Brain pericyte (primary cell): ENCODE measurements at places on chromosomes 3 and 15.

DNA sequence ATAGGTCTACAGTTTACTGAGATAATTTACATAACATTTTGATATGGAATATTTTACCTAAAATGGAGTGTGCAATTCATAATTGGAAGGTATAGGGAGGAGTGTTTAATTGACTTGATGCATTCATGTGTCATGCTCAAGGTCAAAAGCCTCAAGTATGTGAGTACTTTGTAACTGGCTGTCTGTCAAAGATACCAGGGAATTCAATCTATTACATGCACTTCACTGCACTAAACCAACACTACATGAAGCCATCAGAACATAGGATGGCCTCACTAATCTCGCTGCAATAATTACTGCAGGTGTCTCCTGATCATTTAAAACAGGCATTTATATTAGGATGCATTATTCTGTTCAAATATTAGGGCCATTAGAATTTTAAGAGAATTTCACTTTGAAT, 367.2 kb downstream of the CNTN4 start:
- no peak for DNase-seq

GRCh38 chr3:184399410-184399809, 19.6 kb downstream of the CHRD start:
- DNase-seq: no peak

DNA sequence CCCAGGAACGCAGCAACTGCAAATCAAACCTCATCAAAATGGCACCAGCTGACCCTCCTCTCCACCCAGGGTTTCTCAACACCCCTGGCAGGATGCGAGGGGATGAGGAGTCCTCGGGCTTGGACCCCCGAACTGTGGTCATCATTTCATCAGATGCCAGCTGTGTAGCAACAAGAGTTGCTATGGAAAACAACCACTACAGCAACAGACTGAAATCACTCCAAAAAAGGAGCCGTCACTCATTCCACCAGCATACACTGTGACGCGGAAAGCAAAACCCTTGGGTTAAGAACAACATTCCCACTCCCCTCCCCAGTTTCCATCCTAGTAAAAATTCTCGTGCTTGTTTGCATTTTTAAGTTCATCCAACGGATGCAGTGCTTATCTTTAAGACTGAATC, 40.1 kb downstream of the VGLL4 start:
- peak; percentile 56 for DNase-seq

DNA sequence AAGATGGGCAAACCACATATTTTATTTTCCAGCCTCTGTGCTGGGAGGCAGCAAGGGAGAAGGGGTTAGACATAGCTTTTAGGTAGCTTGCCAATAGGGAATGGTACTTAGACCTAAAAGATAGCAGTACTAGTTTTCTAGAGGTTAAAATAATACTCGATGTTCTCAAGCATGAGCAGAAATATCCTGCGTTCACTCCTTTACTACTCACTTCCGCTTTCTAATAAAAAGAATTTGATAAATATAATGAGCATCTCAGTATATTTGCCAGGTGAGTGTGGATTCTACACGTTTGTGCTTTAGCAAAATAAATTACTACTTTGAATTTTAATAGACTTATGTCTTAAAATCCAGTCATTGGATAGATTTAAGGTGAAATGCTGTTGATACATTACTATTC, 39.4 kb upstream of the CD47 start:
- no peak for DNase-seq

- no peak for DNase-seq
Measured at GRCh38 chr3:73618461-73618860, 6.3 kb downstream of the PDZRN3 start.

DNA sequence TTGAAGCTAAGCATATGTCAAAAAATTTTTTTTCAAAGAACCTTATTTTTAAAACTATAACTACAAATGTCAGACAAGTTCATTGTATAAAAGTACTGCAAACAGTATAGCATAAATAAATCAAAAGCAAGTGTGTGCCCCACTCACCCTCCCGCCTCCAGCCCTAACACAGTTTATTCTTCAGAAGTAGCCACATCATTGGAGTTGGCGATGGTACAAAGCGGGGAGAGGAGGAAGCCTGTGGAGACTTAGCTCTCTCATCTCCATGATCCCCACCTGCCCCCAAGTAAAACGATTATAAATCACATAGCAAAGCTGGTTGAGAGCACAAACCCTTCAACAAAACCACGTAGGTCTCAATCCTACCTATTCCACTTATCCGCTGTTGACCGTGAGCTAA, 33.6 kb downstream of the FOXP1 start:
- no peak for DNase-seq

DNA sequence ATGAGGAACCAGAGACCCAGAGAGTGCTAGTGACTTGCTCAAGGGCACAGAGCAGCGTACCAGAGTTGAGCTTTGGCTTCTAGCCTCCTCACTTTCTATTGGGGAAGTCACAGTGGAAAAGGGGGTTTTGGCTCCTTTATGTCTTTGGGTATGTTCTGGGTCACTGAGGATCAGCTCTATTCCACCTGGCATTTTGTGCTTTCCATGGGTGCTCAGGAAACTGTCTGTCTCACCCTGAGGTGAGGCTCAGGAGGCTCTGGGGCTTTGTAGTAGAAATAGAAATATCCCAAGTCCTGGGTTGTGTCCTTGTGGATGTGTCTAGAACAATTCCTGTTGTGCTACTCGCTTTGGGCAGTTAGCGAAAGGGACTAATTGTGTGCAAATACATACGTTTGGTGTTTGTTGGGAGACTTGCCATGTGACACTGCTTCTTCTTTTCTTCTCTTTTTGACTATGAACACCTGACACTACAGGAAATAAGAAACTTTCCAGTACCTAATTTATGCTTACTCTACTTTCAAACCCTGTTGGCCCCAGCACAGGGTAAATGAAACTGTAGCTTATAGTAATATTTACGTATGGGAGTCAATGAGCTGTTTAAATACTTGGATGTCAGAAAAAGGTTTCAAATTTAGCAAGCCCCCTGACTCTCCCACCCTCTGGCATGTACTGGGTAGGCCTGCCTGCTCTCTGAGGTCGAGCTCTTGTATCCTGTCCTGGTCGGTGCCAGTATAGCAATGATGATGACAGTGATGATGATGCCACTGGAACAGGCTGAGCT, 35.6 kb downstream of the SMAD3 start:
- no peak for DNase-seq

GRCh38 chr3:128471110-128471509, 4.4 kb upstream of the DNAJB8 start:
- no peak for DNase-seq

- no peak for DNase-seq
Measured at GRCh38 chr3:127857333-127857732, 35.0 kb upstream of the MGLL start.

DNA sequence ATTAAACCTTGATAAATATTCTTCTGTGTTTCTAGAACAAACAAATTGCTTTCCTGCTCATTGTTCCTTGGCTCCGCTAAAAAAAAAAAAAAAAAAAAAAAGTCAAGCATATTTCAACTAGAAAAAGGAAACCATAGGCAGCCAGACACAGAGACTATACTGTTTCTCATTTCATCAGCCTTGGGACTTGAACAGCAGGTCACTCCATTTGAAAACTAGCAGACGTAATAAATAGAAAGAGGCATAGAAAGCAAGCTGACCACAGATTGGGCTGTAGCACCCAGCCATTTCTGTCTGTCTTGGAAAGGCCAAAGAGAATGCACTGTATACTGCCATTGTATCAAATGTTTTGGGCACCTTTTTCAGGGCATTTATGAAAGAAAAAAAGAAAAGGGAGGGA, 697.1 kb downstream of the NLGN1 start:
- DNase-seq: no peak

DNA sequence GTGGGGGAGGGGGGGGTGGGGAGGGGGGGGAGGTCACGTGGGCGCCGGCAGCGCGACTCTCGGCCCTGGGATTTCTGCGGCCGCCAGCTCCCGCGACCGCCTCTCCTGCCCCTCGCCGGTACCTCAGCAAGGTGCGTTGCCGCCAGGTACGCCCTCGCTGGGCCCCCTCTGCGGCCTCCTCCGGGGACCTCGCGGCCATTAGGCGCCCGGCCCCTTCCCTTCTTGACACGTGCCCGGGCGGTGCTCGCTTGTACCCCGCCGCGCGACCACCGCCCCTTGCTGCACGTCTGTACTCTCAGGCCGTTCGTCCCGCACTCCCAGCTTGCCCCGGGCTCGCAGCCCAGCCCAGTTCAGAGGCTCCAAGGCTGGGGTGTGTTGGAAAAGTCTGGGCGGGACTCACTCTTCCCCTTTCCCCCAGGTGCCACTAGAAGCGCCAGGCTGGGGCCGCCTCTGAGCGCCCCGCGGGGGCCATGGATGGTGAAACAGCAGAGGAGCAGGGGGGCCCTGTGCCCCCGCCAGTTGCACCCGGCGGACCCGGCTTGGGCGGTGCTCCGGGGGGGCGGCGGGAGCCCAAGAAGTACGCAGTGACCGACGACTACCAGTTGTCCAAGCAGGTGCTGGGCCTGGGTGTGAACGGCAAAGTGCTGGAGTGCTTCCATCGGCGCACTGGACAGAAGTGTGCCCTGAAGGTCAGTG, at the start of gene MAPKAPK3:
TSS of gene MAPKAPK3 (plus strand) at position 56 of the 696 bp plus-strand sequence. CDS start at position 471, 415 bp downstream.
- no peak for DNase-seq

GRCh38 chr3:124823206-124823605, 64.0 kb downstream of the ITGB5 start:
- no peak for DNase-seq

GRCh38 chr3:137065381-137065780, 107.6 kb downstream of the IL20RB start:
- DNase-seq: no peak

- no peak for DNase-seq
Measured at GRCh38 chr3:13470894-13471574, 9.1 kb upstream of the HDAC11 start.

DNA sequence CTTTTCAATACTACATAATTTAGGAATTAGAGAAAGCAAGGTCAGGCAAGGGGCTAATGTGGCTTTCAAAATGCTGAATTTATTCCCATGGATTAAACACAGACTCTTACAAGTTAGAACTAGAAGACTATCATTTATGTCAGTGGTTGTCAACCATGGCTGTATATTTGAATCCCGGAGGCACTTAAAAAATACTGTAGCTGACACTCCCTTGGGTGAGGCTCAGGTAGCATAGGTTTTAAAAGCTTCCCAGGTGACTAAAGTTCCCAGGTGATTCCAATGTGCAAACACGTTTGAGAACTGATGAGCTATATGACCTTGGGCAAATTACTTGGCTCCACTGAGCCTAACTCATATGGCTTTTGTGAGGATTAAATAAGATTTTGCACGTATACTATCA, 29.6 kb downstream of the AAGAB start:
- DNase-seq: no peak

DNA sequence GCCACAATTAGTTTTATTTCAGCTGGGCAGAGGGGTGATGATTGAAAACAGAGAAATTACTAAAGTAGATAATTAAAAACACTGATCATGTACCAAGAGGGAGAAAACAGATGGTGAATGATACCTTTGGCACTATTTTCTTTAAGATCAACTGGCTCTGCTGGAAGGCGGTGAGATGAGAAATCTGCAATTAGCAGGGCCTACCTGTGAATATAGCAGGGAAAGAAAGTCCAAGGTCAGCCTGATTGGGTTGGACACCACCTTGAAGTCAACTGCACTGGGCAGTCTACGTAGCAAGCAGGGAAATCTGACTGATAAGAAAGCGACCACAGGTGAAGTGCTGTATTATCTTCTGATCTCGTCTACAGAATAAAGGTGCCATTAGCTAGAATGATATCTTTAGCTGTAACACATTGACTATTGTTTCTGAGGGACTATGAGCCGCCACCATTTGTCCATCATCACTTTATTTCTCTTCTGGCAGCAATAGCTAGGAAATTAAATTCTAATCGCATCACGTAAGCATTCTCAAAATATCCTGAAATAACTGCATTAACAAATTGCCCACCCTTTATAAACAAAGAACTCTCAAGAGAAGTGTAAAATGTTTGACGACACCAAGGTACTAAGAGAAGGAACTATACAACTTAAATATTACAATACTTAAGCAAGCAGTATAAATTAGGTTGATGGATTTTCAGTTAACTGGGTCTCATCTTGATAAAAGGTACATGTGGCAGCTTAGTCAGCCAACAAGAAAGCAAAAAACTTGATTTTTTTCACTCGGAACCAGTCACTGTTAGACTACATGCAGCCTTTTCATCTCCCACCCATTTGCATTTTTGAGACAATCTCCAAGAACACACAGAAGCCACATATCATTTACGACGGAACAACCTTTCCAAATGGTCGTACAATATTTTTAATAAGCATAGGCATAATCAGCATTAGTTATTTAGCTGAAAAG, 1.3 kb downstream of the NEDD4 start:
- DNase-seq: no peak

- DNase-seq: no peak
Measured at GRCh38 chr15:74130849-74131627, 652 bp downstream of the ISLR2 start.

- DNase-seq: no peak
Measured at GRCh38 chr3:115072265-115073021, 74.6 kb downstream of the ZBTB20 start.

- no peak for DNase-seq
Measured at GRCh38 chr3:81545572-81545971, 215.9 kb downstream of the GBE1 start.

GRCh38 chr15:33182926-33183325, 11.6 kb downstream of the FMN1 start:
- DNase-seq: no peak

DNA sequence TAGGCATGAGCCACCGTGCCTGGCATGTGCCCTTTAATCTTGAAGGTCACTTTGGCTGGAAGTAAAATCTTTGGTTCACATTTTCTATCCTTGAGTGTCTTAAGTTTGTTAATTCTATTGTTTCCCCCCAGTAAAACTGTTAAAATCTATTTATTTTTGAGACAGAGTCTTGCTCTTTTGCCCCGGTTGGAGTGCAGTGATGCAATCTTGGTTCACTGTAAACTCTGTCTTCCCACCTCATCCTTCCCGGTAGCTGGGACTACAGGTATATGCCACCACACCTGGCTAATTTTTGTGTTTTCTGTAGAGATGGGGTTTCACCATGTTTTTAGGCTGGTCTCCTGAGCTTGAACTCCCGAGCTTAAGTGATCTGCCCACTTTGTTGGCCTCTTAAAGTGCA, 7.7 kb downstream of the PPP4R2 start:
- no peak for DNase-seq

GRCh38 chr3:158272081-158272480, 162.2 kb downstream of the RSRC1 start:
- DNase-seq: no peak

DNA sequence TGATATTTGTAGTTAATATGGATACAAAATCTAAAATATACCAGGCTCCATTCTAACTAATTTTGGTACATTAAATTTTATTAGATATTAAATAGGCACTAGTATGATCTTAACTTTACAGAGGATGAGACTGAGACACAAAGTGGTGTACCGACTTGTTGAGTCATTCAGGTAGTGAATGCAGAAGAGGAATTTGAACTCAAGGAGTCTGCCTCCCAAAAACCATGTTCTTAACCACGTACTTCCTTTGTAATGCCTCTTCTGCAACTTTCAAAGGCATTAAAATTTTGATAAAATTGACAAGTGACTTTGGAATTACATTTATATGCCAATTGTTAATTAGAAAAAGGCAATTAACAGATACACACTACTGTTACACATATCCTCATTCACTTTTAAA, 61.8 kb downstream of the ZBBX start:
- no peak for DNase-seq

GRCh38 chr3:129393271-129393670, 35.2 kb downstream of the EFCAB12 start:
- DNase-seq: no peak
